ENCODE measurements at places on chromosomes 7 and 10.

GRCh38 chr10:116311706-116312490 lies 12.3 kb upstream of the CCDC172 start:
- DNase-seq: no peak

GRCh38 chr7:8833355-8833754 lies 399.9 kb downstream of the NXPH1 start:
- DNase-seq: no peak

DNA sequence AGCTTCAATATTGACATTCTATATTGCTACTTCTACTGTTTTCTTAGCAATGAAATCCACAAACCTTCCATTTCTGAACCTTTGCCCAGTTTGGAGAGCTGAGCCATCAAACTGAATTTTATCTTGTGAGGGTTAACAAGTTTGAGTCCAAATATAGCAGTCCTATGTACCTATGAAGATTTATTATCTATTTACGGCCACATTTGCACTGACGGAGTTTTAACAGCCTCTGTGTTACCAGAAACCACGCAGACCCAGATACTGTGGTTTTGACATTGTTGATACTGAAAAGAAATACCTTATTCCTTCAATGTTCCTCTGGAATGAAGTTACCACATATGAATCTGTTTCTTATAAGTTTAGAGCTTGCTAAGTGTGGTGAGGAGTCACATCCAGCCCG lies 172.6 kb downstream of the FGFR2 start:
- DNase-seq: no peak

GRCh38 chr10:69107699-69108098 lies 16.3 kb upstream of the VPS26A start:
- no peak for DNase-seq

DNA sequence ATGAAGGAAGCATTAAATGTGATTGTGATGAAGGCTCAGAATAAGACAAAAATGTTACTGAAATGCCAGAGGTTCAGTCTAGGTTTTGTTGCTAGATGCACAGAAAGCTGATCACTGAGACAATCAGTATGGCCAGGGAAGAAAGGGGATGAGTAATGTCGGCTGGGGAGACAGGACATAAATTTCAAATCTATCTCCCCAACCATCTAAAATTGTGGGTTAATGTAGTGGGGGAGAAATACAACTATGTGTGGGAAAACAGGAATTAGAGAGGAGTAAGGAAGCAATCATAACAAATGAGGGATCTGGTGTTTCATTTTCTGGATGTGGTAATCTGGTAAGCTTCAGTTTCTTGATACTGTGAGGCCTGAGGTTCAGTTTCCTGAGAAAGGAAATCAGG lies 1111.0 kb downstream of the XPNPEP1 start:
- DNase-seq: no peak

DNA sequence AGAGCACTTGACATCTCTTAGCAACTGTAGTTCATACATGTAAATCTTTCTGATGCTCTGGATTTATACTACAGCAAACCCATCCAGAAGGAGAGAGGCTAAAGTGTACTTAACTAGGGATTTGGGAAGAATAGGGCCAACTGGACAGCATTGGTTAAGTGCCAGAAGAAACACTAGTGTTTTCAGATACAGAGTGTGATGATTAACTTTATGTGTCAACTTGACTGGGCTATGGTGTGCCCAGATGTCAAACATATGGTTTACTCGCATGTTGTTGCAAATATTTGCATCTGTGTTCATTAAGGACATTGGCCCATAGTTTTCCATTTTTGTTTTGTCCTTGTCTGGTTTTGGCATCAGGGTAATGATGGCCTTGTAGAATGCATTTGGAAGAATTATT lies 384.7 kb upstream of the KCND2 start:
- DNase-seq: no peak

- DNase-seq: no peak
Measured at GRCh38 chr10:119360181-119360921, 153.0 kb downstream of the GRK5 start.

DNA sequence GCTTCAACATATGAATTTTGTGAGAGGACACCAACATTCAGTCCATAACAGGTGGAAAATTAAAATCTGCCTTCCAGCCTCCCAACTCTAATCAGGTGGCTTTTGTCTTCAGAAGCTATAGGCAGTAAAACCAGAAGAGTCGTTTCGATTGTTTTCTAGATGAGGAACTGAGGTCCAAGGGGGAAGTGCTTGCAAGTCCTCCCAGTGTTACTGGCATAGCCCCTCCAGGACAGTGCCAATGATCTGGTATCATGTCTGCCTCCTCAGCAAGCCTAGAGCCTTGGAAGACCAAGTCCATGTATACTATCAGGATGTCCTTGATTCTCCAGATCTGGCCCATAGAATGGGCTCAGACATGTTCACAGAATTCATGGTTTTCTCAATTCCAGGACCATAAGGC lies 16.9 kb downstream of the CYP26A1 start:
- no peak for DNase-seq

GRCh38 chr10:6737080-6737641 lies 157.1 kb upstream of the PRKCQ start:
- no peak for DNase-seq

- no peak for DNase-seq
Measured at GRCh38 chr10:13139676-13140075, 21.7 kb upstream of the MCM10 start.

DNA sequence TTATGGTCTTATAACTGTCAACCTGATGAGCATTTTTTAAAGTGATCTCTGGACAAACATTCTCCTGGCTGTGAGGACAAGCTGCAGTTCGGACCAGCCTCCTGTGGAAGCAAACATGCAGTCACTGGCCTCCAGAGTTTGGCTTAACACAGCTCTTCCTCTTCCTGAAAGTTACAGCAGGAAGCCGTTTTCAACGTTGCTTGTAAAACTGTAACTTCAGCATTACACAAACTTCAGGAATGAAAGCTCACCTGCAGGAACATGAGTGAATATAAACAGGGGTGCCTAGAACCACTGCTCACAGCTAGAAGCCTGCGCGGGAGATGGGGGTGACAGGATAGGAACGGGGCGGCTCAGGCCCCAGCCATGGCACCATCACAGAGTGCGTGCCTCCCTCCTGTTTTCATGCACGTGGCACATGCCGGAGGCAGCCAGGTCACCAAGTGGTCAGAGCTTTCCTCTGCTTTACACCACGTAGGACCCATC lies 292.9 kb upstream of the PITRM1 start:
- no peak for DNase-seq

GRCh38 chr10:78948621-78949030 lies 120.1 kb upstream of the ZMIZ1 start:
- DNase-seq: no peak
